Cortex of kidney (tissue), 1 donor: ENCODE measurements at places on chromosomes 7 and 10.

DNA sequence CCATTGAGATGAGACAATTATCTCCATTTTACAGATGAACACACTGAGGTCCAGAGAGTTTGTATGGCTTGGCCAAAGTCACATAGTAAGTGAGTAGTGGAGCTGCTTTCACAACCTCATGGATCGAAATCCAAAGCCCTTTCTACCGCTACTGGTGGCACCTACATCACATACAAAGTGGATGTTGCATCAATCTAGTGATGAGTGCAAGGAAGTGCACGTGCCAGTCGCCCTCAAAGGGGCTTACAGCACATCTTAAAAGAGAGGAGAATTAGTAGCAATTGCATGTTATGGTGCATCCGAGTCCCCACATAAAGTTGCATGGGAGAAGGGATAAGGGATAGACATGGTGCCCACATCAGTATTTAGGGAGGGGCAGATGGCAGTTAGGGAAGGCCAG is 31.0 kb upstream of the GPR26 start:
- DNase-seq: no peak

GRCh38 chr10:14648005-14648765 is 126.5 kb downstream of the FAM107B start:
- no peak for DNase-seq

DNA sequence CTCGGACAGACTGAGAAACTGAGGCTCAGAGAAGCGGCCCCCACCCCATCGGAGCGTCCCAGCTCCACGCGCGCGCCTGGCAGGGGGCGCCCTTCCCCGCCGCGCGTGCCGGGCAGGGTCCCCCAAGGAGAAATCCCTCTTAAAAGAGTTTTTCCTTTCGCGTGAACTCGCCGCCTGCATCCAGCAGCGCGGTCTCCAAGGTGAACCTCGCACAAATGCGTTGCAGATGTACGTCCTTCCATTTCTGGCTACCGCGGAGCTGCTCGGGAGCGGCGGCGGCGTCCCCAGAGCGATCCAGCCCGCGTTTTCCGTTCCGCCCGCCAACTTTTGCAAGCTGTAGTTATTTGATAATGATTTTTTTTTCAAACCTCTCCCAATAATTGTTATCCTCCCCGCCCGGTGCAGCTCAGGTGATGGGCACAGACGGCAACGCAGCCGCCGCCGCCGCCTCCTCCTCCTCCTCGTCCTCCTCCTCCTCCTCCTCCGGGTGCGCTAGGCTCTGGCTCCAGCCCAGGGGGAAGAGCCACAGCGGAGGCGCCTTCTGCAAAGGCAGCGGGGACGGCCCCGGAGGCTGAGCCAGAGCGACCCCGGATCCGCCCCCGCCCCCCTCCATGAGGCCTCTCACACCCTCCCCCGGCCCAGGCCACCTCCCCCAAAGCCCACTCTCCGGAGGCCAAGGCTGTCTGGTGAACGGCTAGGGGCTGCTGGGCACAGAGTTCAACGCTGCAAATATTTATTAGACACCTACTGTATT is 74.0 kb upstream of the CUX1 start:
- no peak for DNase-seq

- DNase-seq: no peak
These were observed 306.4 kb downstream of the PAXIP1 start for GRCh38 chr7:154696556-154696955.

DNA sequence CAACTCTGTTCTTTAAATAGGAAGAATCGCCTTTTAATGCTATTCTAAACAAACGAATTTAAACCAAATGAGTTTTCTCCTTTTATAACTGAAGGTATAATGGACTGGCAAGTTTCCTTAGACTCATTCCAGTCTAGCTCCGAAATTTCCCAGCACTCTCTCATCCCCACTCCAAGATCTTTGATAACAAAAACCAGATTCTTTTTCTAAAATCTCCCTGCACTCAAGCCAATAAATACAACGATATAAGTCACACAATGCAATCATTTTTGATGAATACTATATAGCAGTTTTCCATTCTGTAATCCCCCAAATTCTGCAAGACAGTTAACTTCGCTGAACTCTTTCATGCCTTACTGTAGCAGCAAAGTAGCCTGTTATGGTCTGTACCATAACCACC is 1.9 kb downstream of the OGA start:
- DNase-seq: no peak
